Effector memory CD8-positive, alpha-beta T cell (primary cell): ENCODE measurements at places on chromosomes 6 and 20.

- DNase-seq = no peak
Measured at GRCh38 chr6:5981126-5982026, 25.3 kb downstream of the NRN1 start.

GRCh38 chr6:71599359-71599758, 287.0 kb upstream of the RIMS1 start:
- DNase-seq = no peak

GRCh38 chr20:49312661-49313060, 34.8 kb upstream of the ZNFX1 start:
- no peak for DNase-seq

DNA sequence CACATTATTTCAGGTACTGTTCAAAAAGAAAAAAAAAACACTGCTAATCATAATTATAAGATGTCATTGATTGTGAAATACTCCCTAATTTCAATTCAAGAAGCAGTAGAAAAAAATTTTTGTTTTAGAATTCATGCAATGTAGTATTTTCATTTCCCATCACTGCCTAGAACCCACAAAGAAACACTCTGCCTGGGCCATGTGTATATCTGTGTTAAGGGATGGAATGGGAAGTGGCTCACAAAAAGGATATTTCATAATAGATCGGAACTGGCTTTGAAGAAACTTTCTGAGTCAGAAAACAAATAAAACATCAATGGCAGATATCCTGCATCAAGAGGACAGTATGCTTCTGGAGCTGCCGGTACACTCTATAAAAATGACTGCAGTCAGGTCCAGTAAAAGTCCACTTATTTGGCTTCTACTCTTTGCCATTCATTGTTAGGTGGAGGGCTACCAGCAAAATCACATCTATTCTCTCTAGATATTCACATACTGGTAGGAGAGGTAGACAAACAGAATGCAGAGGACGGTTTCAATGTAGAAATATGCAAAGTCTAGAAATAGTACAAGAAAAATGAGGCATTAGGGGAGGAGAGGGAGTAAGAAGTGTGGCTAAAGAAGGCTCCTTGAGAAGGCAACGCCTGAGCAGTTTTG, 135.0 kb upstream of the TNFAIP3 start:
- DNase-seq = no peak

DNA sequence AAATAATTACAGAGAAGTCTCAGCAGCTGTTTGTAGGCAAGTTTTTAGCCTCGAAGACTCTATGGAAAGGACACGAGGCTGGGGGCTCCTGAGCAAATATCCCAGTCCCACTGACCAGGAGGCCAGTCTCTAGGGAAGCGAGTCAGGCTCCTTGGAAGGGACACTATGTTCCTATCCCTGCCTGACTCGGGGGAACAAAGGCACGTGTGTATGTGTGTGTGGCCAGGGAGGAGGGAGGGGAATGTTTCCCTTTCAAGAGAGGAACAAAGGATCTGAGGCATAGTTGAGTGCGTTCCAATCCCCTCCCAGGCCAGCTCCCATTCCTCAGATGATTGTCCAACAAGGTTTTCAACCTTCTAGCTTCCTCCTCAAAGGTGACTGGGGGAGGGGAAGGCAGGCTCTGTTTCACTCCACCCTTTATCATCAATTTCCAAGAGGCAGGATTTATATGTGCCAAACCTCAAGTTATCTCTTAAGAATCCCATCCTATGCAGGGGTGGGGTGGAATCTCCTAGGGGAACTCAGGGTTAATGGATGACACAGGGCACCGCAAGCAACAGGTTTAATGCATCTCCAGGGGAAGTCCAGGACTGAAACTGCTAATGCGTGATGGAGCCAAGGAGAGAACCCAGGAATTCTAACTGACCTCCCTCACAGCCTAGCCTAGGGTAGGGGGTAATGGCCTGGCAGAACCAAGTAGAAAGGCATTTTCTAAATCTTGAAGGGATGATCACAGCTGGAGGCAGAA, 9.9 kb downstream of the BCL2L1 start:
- DNase-seq = no peak

GRCh38 chr6:42907336-42907735, 8.5 kb upstream of the PTCRA start:
- DNase-seq = no peak

- DNase-seq = no peak
Measured at GRCh38 chr20:1478566-1478965, 11.9 kb upstream of the NSFL1C start.

DNA sequence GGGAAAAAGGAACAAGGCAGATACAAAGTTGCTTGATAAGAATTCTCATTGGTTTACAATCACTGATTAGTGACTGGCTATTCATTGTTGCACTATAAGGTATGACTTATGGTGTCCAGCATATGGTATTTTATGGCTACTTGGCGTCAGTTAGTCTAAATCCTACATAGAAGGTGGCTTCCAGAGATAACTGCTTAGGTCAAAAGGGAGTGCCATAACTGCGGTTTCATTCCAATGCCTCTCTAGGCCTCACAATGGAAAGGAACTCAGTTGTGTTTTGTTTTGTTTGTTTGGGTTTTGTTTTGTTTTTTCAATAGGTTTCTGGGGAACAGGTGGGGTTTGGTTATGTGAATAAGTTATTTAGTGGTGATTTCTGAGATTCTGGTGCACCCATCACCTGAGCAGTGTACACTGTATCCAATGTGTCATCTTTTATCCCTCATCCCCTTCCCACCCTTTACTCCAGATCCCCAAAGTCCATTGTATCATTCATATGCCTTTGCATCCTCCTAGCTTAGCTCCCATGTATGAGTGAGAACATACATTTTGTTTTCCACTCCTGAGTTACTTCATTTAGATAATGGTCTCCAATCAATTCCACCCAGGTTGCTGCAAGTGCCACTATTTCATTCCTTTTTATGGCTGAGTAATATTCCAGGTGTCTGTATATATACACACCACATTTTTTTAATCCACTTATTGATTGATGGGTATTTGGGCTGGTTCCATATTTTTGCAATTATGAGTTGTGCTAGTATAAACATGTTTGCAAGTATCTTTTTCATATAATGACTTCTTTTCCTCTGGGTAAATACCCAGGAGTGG, 7.0 kb downstream of the GOPC start:
- no peak for DNase-seq
